Activated CD4-positive, alpha-beta T cell treated with anti-CD3 and anti-CD28 coated beads, Interleukin-2, amount 10 ng/mL, durations not matched to agents 24 days and 14 days (primary cell): ENCODE measurements at places on chromosomes 3 and 15. TPM values are rescaled to one million over a fixed set of nuclear protein-coding genes. Genes with fewer than 3 reads are reported as not detected.

GRCh38 chr15:31384568-31384967 lies 57.9 kb downstream of the KLF13 start:
- no peak for DNase-seq
- H3K4me1 ChIP-seq, result peaks cover 41% of the 10 kb centered on the region
- H3K27me3 ChIP-seq, result no peaks in the 10 kb centered on the region
- H3K4me3 ChIP-seq, result no peak overlapping the region
- no peak overlapping the region for H3K27ac ChIP-seq

- no peak overlapping the region for H3K27ac ChIP-seq
- peaks cover 3% of the 10 kb centered on the region for H3K4me1 ChIP-seq
- no peak overlapping the region for H3K4me3 ChIP-seq
- DNase-seq, result no peak
- peaks cover 51% of the 10 kb centered on the region for H3K36me3 ChIP-seq
Measured at GRCh38 chr3:12601072-12601471, 44.2 kb downstream of the MKRN2 start.

- H3K27ac ChIP-seq, result no peak overlapping the region
- H3K4me3 ChIP-seq, result no peak overlapping the region
- no peak for DNase-seq
- H3K36me3 ChIP-seq, result no peaks in the 10 kb centered on the region
- peaks cover 2% of the 10 kb centered on the region for H3K27me3 ChIP-seq
- H3K4me1 ChIP-seq, result no peaks in the 10 kb centered on the region
Measured at GRCh38 chr3:154151969-154152368, 30.8 kb downstream of the ARHGEF26 start.

DNA sequence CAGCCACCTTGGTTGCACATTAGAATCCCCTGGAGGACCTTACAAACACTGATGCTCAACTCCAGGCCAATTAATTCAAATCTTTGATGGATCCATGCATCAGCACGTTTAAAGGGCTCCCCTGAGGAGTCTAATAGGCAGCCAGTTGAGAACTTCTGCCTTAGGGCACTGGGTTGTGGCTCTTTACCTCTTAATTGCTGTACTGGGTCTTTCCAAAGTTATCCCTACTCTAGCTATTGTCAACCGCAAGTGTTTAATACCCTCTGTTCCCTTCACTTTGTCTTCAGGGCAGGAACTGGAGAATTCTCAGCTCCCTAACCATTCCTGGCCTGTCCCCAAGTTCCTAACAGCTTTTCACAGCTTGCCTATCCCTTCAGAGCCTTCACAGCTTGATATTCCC lies 15.0 kb upstream of the FAM174B start:
- DNase-seq, result no peak
- no peaks in the 10 kb centered on the region for H3K4me1 ChIP-seq
- no peak overlapping the region for H3K4me3 ChIP-seq
- no peaks in the 10 kb centered on the region for H3K36me3 ChIP-seq
- no peak overlapping the region for H3K27ac ChIP-seq

DNA sequence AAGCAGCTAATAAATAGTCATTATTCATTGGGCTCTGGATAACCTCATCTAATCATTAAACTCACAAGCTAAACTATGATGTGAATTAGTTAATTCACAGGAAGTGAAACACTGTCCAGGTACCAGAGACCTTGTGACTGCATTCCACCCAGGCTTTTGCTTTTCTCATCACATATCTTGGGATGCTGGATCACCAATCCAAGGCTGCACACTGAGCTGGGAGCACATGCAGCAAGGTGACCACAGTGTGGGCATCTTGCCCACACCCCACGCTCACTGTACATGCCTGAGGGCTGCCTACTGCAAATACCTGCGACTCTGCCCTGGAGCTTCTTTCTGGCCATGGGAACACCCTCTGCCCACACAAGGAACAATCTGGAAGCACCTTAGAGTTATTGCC lies 40.6 kb upstream of the TNFAIP8L3 start:
- no peak overlapping the region for H3K27ac ChIP-seq
- DNase-seq, result no peak
- H3K36me3 ChIP-seq, result no peaks in the 10 kb centered on the region
- H3K27me3 ChIP-seq, result peaks cover 8% of the 10 kb centered on the region

- no peaks in the 10 kb centered on the region for H3K27me3 ChIP-seq
- H3K4me3 ChIP-seq, result no peak overlapping the region
- DNase-seq, result no peak
- H3K4me1 ChIP-seq, result peaks cover 2% of the 10 kb centered on the region
Measured at GRCh38 chr3:106820726-106821362, 556.4 kb upstream of the CCDC54 start.

DNA sequence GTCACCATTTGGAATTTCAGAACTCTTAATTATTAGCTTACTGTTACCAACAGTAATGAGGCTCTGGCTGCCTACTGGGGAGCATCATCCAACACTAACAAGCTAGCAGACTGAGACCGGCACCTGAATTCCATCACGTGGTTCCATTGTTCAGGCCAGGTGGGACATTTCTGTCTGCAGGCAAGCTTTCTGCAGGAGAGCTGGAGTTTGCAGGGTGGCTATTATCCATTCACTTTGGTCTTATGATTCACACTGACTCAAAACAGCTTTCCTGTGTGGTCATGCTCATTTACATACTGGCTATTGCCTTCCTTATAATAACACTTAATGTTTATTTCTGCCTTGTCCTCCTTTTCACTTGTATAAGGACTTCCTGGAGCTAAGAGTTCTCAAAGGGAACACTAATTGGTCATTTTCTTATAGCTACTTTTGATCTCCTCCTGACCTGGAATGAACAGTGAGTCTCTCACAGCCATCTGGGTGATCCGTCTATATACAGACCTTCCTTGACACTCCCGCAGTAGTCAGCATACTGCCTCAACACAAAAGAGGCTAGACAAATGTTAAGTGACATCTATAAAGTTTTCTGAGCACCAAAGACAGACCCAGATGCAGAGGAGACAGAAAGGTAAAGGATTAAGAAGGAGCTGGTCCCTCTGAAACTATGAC lies 695.4 kb downstream of the FHIT start:
- H3K4me1 ChIP-seq, result peaks cover 24% of the 10 kb centered on the region
- H3K27me3 ChIP-seq, result no peaks in the 10 kb centered on the region
- H3K4me3 ChIP-seq, result no peak overlapping the region
- peaks cover 2% of the 10 kb centered on the region for H3K36me3 ChIP-seq
- H3K27ac ChIP-seq, result no peak overlapping the region

- H3K4me1 ChIP-seq, result no peaks in the 10 kb centered on the region
- no peak overlapping the region for H3K4me3 ChIP-seq
- H3K27me3 ChIP-seq, result no peaks in the 10 kb centered on the region
- DNase-seq, result no peak
- no peaks in the 10 kb centered on the region for H3K36me3 ChIP-seq
- no peak overlapping the region for H3K27ac ChIP-seq
Measured at GRCh38 chr3:55951388-55951787, 464.3 kb upstream of the WNT5A start.

- DNase-seq, result no peak
- no peaks in the 10 kb centered on the region for H3K36me3 ChIP-seq
- no peak overlapping the region for H3K27ac ChIP-seq
- no peaks in the 10 kb centered on the region for H3K4me1 ChIP-seq
- no peak overlapping the region for H3K4me3 ChIP-seq
Measured at GRCh38 chr3:169556349-169556870, 107.1 kb downstream of the MECOM start.

DNA sequence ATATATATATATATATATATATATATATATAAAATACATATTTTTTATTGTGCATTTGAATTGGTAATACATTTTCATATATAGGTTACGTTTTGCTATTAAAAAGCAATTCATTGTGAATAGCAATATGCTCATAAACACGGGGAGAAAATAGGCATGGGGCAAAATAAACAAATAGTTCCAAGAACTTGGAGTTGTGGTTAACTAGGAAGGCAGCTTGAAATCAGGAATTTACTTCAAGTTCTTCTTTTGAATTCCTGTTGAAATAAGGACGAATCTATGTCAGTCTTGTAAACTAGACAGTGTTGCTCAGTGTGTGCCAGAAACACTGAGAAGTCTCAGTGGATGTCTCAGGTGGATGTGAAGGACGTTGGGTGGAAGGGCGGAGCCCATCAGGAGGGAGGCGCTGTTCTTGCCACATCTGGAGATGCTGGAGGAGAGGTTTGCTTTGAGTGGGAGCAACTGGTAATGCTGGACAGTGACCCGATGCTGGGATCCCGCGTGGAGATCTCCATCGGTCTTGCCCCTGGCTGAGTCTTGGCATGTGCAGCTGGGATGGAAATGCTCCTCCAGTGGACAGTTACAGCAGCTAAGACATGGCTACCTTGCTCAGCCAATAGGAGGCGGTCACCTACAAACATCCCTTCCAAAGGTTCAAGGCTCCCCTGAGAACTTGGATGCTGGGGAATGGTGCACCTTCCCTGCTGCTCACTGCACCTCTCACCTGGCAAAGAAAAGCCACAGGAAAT lies 2.5 kb downstream of the IL16 start:
- H3K4me1 ChIP-seq, result no peaks in the 10 kb centered on the region
- no peaks in the 10 kb centered on the region for H3K27me3 ChIP-seq
- no peak overlapping the region for H3K27ac ChIP-seq

- H3K27ac ChIP-seq, result no peak overlapping the region
- H3K27me3 ChIP-seq, result no peaks in the 10 kb centered on the region
- H3K36me3 ChIP-seq, result no peaks in the 10 kb centered on the region
- no peak overlapping the region for H3K4me3 ChIP-seq
Measured at GRCh38 chr3:175094344-175094743, 235.2 kb downstream of the NAALADL2 start.

GRCh38 chr3:72223116-72223515 lies 438.2 kb upstream of the PROK2 start:
- peaks cover 10% of the 10 kb centered on the region for H3K36me3 ChIP-seq
- peaks cover 2% of the 10 kb centered on the region for H3K27me3 ChIP-seq
- no peak overlapping the region for H3K27ac ChIP-seq
- peaks cover 4% of the 10 kb centered on the region for H3K4me1 ChIP-seq

GRCh38 chr3:45538641-45538986 lies 55.9 kb upstream of the LIMD1 start:
- peaks cover 7% of the 10 kb centered on the region for H3K36me3 ChIP-seq
- peaks cover 1% of the 10 kb centered on the region for H3K4me1 ChIP-seq
- H3K27me3 ChIP-seq, result no peaks in the 10 kb centered on the region
- DNase-seq, result no peak
- H3K27ac ChIP-seq, result no peak overlapping the region

GRCh38 chr3:195064300-195064931 lies 206.5 kb downstream of the XXYLT1 start:
- no peaks in the 10 kb centered on the region for H3K4me1 ChIP-seq
- H3K27me3 ChIP-seq, result no peaks in the 10 kb centered on the region
- no peak for DNase-seq
- H3K4me3 ChIP-seq, result no peak overlapping the region
- no peak overlapping the region for H3K27ac ChIP-seq

GRCh38 chr3:108343491-108343890 lies 47.1 kb downstream of the HHLA2 start:
- H3K4me1 ChIP-seq, result peaks cover 23% of the 10 kb centered on the region
- DNase-seq, result no peak
- H3K27me3 ChIP-seq, result peaks cover 8% of the 10 kb centered on the region
- H3K27ac ChIP-seq, result no peak overlapping the region

GRCh38 chr3:130709671-130710070 lies 37.0 kb downstream of the PIK3R4 start:
- no peak overlapping the region for H3K27ac ChIP-seq
- H3K27me3 ChIP-seq, result no peaks in the 10 kb centered on the region
- H3K4me3 ChIP-seq, result no peak overlapping the region
- peaks cover 6% of the 10 kb centered on the region for H3K4me1 ChIP-seq
- DNase-seq, result no peak

Gene LRRC15
- total RNA-seq, result not detected in 2 replicates

Gene ITIH1
- total RNA-seq, result not detected in 2 replicates

Gene GOLGA6L4
- 1.1 and 1.7 TPM in 2 replicates for total RNA-seq

Gene OSBPL10
- 14.5 and 14.9 TPM in 2 replicates for total RNA-seq

Gene GOLGA6L10
- total RNA-seq, result 0.76 and 0.96 TPM in 2 replicates

Gene LRRC31
- not detected in 2 replicates for total RNA-seq

Gene KBTBD13
- total RNA-seq, result not detected in 2 replicates

Gene DLEC1
- total RNA-seq, result 0.17 and 0.54 TPM in 2 replicates

Gene TMEM42
- 11.6 and 13.0 TPM in 2 replicates for total RNA-seq

Gene CAMK2N2
- total RNA-seq, result 0.14 TPM in 2 replicates

Gene MYL3
- not detected in 2 replicates for total RNA-seq
